Daoy (cell line): ENCODE measurements at places on chromosomes 1 and 21. TPM values are rescaled to one million over a fixed set of nuclear protein-coding genes. Genes with fewer than 3 reads are reported as not detected.

The FCRL1 gene
- not detected in 2 replicates for total RNA-seq

The PUM1 gene
- 38.5 and 61.3 TPM in 2 replicates for total RNA-seq

The THEM5 gene
- not detected in 2 replicates for total RNA-seq

The FAM76A gene
- 7.9 and 8.9 TPM in 2 replicates for total RNA-seq

The TLCD4 gene
- total RNA-seq: 5.7 and 7.6 TPM in 2 replicates

The TCEA3 gene
- 1.7 and 4.3 TPM in 2 replicates for total RNA-seq

The CSDE1 gene
- total RNA-seq: 1,171 and 1,260 TPM in 2 replicates

The TEKT2 gene
- total RNA-seq: not detected in 2 replicates

The GRIK3 gene
- total RNA-seq: 0.17 TPM in 1 of 2 replicates, not detected in the other
